ENCODE measurements at places on chromosomes 2 and 18. TPM values are rescaled to one million over a fixed set of nuclear protein-coding genes. Genes with fewer than 3 reads are reported as not detected.

GRCh38 chr2:182302174-182302573 is 124.7 kb downstream of the PDE1A start:
- DNase-seq, result no peak

DNA sequence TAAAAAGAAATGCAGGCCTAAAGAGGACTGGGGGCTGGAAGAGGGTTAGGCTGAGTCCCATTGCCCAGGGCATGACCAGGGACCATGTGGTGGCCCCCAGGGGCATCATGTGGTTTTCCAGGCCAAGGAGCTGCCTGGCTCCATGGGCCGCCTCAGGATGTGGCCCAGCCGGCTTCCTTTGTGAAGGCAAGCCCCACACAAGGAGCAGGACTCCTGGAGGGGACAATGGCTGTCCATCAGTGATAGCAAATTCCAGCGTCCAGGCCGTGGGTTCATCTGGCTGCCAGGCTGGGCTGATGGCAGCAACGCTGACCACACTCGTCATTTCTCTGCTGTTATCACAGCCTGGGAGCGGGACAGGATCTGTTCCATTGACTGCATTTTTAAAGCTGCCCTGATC is 82.5 kb downstream of the GBX2 start:
- no peak for DNase-seq

The GAD1 gene
- 4.4 TPM for total RNA-seq

The CHRND gene
- not detected for total RNA-seq

All from Caki2 (cell line).